ENCODE measurements at places on chromosomes 1 and 21.

GRCh38 chr1:89433421-89433820 is 69.6 kb downstream of the GBP6 start:
- DNase-seq: no peak
- no peak overlapping the region for H3K4me3 ChIP-seq
- H3K36me3 ChIP-seq: no peaks in the 10 kb centered on the region
- H3K27me3 ChIP-seq: no peaks in the 10 kb centered on the region
- no peaks in the 10 kb centered on the region for H3K4me1 ChIP-seq

- peak overlapping the region; percentile 60 for H3K27ac ChIP-seq
- DNase-seq: peak; percentile 82
- H3K4me1 ChIP-seq: no peaks in the 10 kb centered on the region
- H3K27me3 ChIP-seq: no peaks in the 10 kb centered on the region
- no peak overlapping the region for H3K4me3 ChIP-seq
- H3K36me3 ChIP-seq: no peaks in the 10 kb centered on the region
Observed at GRCh38 chr1:15020943-15021745, 132.4 kb upstream of the TMEM51 start.

- H3K27me3 ChIP-seq: peaks cover 20% of the 10 kb centered on the region
- no peak overlapping the region for H3K4me3 ChIP-seq
- no peaks in the 10 kb centered on the region for H3K4me1 ChIP-seq
- DNase-seq: no peak
- no peaks in the 10 kb centered on the region for H3K36me3 ChIP-seq
Observed at GRCh38 chr1:156849151-156849496, 9.8 kb downstream of the INSRR start.

GRCh38 chr1:115314765-115315164 is 23.3 kb downstream of the NGF start:
- H3K27ac ChIP-seq: no peak overlapping the region
- H3K4me1 ChIP-seq: no peaks in the 10 kb centered on the region
- no peak overlapping the region for H3K4me3 ChIP-seq

DNA sequence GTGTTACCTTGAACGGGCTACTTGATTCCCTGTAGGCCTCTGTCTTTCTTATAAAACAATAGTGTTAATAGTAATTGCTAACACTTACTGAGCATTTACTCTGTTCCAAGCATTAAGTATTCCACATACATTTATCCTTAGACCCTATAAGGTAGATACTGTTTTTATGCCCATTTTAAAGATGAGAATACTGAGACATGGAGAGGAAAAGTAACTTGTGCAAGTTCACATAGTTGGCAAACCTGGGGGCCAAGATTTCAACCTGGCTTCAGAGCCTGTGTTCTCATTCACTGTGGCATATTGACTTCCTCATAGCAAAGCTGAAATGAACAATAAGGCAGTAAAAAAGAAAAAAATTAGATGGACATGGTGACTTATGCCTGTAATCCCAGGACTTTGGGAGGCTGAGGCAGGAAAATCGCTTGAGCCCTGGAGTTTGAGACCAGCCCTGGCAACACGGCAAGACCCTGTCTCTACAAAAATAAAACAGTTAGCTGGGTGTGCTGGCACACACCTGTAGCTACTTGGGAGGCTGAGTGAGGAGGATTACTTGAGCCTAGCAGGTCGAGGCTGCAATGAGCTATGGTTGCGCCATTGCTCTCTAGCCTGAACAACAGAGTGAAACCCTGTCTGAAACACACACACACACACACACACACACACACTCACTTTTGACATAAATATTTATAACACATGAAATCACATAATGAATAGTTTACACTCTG is 19.6 kb upstream of the HMGN2 start:
- H3K27ac ChIP-seq: no peak overlapping the region
- DNase-seq: no peak
- H3K36me3 ChIP-seq: peaks cover 19% of the 10 kb centered on the region
- H3K4me1 ChIP-seq: no peaks in the 10 kb centered on the region
- no peaks in the 10 kb centered on the region for H3K27me3 ChIP-seq
- H3K4me3 ChIP-seq: no peak overlapping the region

GRCh38 chr1:89800022-89800655 is 20.7 kb upstream of the LRRC8D start:
- H3K4me1 ChIP-seq: no peaks in the 10 kb centered on the region
- H3K27ac ChIP-seq: no peak overlapping the region
- H3K36me3 ChIP-seq: no peaks in the 10 kb centered on the region
- H3K27me3 ChIP-seq: no peaks in the 10 kb centered on the region
- no peak overlapping the region for H3K4me3 ChIP-seq

GRCh38 chr1:203681739-203682138 is 55.1 kb downstream of the ATP2B4 start:
- H3K27ac ChIP-seq: no peak overlapping the region
- H3K4me3 ChIP-seq: no peak overlapping the region
- DNase-seq: no peak
- H3K36me3 ChIP-seq: peaks cover 13% of the 10 kb centered on the region
- peaks cover 4% of the 10 kb centered on the region for H3K4me1 ChIP-seq

DNA sequence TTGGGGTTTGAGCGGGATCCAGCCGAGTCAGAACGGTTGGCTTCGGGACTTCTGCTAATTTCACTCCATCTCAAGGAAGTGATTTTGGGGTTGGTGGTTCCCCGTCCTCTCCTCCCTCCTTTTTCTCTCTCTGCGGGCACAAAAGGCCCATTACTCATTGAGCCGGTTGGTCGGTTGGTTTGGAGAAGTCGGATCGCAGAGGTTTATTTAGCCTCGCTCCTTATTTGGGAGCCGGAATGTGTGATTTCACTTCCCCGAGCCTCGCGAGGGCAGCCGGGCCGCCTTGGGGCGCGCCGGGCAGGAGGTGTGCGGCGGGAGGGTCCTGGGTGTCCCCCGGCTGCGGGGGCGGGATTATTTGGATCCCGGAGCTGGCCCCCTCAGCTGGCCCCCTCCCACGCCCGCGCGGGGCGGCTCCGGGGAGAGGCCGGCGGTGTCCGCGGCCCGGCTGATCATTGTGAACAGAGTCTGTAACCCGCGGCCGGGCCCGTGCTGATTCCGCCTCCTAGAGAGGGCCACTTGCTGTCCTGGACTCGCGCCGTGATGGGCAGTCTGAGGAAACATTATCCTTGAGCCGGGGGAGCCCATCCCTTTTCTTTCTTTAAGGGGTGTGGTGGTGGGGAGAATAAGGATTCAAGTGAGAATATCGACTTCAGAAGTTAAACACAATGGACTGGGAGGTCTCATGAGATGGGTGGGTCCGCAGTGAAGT is 1.2 kb downstream of the MAPKAPK2 start:
- H3K4me1 ChIP-seq: peaks cover 36% of the 10 kb centered on the region
- peak; percentile 71 for DNase-seq
- H3K27me3 ChIP-seq: no peaks in the 10 kb centered on the region
- H3K36me3 ChIP-seq: peaks cover 15% of the 10 kb centered on the region
- H3K4me3 ChIP-seq: peak overlapping the region; percentile 97

DNA sequence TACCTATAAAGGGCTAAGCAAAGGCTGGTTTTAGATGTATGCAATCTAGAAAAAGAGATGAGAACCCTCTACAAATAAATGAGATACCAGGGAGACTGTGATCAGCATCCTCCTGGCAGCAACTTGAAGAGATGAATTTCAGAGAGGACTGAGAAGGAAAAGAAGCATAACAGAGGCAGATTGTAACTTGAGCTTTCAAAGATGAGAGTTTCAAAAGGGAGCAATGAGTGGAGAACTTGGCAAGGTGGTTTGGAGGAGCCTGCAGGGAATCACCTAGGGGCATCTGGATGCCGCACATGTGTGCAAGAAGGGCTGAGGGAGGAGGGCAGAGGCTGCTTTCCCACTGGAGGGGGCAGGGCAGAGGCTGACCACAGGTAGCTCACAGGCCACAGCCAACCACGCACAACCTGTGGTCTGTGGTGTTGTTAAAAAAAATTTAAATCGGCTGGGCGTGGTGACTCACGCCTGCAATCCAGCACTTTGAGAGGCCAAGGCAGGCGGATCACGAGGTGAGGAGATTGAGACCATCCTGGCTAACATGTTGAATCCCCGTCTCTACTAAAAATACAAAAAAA is 50.2 kb downstream of the PCNX2 start:
- no peak overlapping the region for H3K27ac ChIP-seq
- no peak for DNase-seq
- peaks cover 2% of the 10 kb centered on the region for H3K4me1 ChIP-seq
- H3K36me3 ChIP-seq: no peaks in the 10 kb centered on the region

DNA sequence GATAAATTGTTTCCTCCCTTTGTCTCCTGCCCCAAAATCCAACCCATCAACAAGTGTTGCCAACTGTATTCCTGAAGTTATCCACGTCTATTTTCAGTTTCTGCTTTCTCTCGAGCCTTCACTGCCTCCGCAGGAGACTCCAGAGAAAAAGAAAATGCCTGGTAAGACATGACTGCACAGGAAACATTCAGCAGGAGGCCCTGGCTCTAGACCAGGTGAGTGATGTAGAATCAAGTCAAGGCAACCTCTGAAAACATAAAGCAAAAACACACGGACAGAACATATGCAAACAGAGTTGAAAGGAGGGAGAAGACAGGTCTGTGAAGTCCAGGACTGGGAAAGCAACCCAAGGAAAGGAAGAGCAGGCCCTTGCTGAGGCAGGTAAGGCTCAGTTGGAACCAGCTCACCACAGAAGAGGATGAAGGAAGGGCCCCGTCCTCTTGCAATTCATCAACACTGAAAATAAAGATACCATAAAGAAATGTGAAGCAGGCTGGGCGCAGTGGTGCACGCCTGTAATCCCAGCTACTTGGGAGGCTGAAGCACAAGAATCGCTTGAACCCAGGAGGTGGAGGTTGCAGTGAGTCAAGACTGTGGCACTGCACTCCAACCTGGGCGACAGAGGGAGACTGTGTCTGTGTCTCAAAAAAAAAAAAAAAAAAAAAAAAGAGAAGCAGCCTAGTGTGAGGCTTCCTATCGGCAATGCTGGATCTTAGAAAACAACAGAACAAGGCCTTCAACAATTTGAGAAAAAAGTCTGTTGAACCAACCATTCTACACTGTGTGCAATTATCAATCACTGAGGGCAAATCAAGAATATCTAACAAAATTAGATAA is 8.8 kb downstream of the NOL9 start:
- DNase-seq: no peak
- no peaks in the 10 kb centered on the region for H3K4me1 ChIP-seq
- H3K27me3 ChIP-seq: no peaks in the 10 kb centered on the region
- H3K36me3 ChIP-seq: peaks cover 62% of the 10 kb centered on the region

DNA sequence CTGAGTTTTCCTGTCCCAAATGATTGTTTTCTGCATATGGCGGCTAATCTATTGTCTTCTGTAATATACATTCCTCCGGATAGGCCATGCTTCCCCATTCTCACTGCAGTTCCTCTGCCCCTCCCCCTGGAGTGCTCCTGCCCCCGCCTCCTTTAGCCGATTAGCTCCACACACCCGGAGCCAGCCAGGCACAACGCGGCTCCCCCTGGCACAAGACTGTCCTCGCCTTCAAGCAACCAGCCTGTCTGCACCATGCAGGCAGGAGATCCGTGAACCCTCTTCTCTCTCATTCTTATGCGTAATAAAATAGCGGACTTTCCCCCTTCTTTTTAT is 18.0 kb downstream of the SERTAD4 start:
- peaks cover 66% of the 10 kb centered on the region for H3K27me3 ChIP-seq
- no peaks in the 10 kb centered on the region for H3K4me1 ChIP-seq
- H3K4me3 ChIP-seq: no peak overlapping the region
- no peak overlapping the region for H3K27ac ChIP-seq
- DNase-seq: peak; percentile 50

GRCh38 chr1:224996266-224996665 is 66.8 kb downstream of the DNAH14 start:
- H3K4me3 ChIP-seq: no peak overlapping the region
- H3K4me1 ChIP-seq: no peaks in the 10 kb centered on the region
- no peaks in the 10 kb centered on the region for H3K27me3 ChIP-seq
- no peak for DNase-seq

- peaks cover under 1% of the 10 kb centered on the region for H3K4me1 ChIP-seq
- peak overlapping the region; percentile 24 for H3K27ac ChIP-seq
- no peaks in the 10 kb centered on the region for H3K36me3 ChIP-seq
- no peaks in the 10 kb centered on the region for H3K27me3 ChIP-seq
- no peak overlapping the region for H3K4me3 ChIP-seq
Observed at GRCh38 chr1:92877792-92878191, 46.0 kb downstream of the RPL5 start.

- no peaks in the 10 kb centered on the region for H3K27me3 ChIP-seq
- no peak for DNase-seq
- H3K27ac ChIP-seq: no peak overlapping the region
Observed at GRCh38 chr1:2378441-2378851, 12.9 kb downstream of the MORN1 start.

DNA sequence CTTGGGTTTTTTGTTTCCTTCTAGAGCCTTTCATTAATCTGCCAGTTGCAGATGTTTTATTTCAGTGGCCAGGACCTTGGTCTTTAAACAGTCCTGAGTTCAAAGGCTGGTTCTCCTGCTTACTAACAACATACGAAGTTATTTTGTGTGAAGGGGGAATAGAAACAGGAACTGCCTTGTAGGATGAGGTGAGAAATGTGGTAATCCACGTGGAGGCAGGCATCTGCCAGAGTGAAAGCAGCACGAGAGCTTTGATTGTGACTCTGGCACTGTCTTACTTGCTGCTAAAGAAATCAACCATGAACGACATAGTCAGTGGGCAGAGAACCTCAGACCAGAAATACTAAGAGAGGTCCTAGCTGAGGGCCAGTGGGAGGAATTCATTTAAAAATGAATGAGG is 30.4 kb downstream of the TMEM63A start:
- H3K27me3 ChIP-seq: no peaks in the 10 kb centered on the region
- H3K4me3 ChIP-seq: no peak overlapping the region
- H3K27ac ChIP-seq: peak overlapping the region; percentile 28
- H3K4me1 ChIP-seq: peaks cover 4% of the 10 kb centered on the region
- peaks cover 2% of the 10 kb centered on the region for H3K36me3 ChIP-seq

DNA sequence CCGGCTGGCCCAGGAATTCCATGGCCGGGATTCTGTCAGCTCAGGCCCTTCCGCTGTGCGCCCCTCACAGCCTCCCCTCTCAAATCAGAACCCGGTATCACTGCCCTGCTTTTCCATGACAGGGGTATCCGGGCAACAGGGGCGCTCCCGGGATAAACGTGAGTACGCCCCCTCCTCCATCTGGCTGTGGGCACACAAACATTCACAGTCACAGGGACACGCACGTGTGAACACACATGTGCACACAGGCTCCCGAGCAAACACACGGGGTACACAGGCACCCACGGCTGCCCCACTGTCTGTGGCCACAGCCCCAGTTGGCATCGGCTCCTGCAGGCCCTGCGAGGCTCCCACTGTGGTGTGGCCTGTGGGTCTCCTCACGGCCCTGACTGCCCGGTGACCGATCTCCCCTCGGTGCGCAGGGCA is 16.7 kb downstream of the COL6A1 start:
- DNase-seq: no peak
- no peaks in the 10 kb centered on the region for H3K27me3 ChIP-seq
- H3K4me3 ChIP-seq: no peak overlapping the region
- no peaks in the 10 kb centered on the region for H3K36me3 ChIP-seq

GRCh38 chr1:24385160-24385940 is 28.2 kb downstream of the STPG1 start:
- H3K36me3 ChIP-seq: peaks cover 18% of the 10 kb centered on the region
- H3K27me3 ChIP-seq: no peaks in the 10 kb centered on the region
- H3K4me1 ChIP-seq: peaks cover 5% of the 10 kb centered on the region
- no peak overlapping the region for H3K27ac ChIP-seq
- DNase-seq: peak; percentile 40

GRCh38 chr21:33237486-33237885 is 7.7 kb downstream of the IFNAR2 start:
- peaks cover 11% of the 10 kb centered on the region for H3K4me1 ChIP-seq
- DNase-seq: no peak
- no peak overlapping the region for H3K4me3 ChIP-seq

Data from small intestine (tissue), 16 donors.